ENCODE measurements at places on chromosomes 7 and 10. TPM values are rescaled to one million over a fixed set of nuclear protein-coding genes. Genes with fewer than 3 reads are reported as not detected.

- DNase-seq = no peak
Observed at GRCh38 chr10:20817116-20817515, 80.0 kb downstream of the NEBL start.

PIK3CG gene
- total RNA-seq = not detected

GRCh38 chr7:150531704-150532103 lies 17.0 kb downstream of the GIMAP7 start:
- DNase-seq = no peak

GRCh38 chr7:91357901-91358300 lies 93.7 kb downstream of the FZD1 start:
- DNase-seq = no peak

GRCh38 chr10:102635377-102635776 lies 8.9 kb upstream of the TRIM8 start:
- DNase-seq = no peak

- no peak for DNase-seq
Observed at GRCh38 chr10:16845248-16845647, 28.0 kb upstream of the RSU1 start.

ITPRID1 gene
- 3.1 TPM for total RNA-seq

DNA sequence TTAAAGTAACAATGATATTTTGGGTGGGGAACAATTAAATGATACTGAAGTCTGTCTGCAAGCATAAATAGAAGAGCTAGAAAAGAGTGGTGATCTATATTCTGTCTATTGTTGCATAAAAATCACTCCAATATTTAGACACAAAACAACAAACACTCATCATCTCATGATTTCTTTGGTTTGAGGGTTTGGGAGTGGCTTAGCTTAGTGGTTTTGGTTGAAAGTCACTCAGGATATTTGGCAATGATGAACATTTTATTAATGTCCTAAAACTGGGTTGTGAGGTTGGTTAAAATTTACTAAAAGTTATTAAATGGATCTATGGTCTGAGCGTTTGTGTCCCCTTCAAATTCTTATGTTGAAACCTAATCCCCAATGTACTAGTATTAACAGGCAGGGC lies 54.7 kb upstream of the EGFR start:
- DNase-seq = no peak

YWHAG gene
- total RNA-seq = 136 TPM

GRCh38 chr7:34330308-34330707 lies 327.7 kb upstream of the NPSR1 start:
- no peak for DNase-seq

PHYHIPL gene
- total RNA-seq = 1.3 TPM

GRCh38 chr10:101301111-101301731 lies 52.7 kb upstream of the BTRC start:
- DNase-seq = no peak

NOD1 gene
- 3.6 TPM for total RNA-seq

DNA sequence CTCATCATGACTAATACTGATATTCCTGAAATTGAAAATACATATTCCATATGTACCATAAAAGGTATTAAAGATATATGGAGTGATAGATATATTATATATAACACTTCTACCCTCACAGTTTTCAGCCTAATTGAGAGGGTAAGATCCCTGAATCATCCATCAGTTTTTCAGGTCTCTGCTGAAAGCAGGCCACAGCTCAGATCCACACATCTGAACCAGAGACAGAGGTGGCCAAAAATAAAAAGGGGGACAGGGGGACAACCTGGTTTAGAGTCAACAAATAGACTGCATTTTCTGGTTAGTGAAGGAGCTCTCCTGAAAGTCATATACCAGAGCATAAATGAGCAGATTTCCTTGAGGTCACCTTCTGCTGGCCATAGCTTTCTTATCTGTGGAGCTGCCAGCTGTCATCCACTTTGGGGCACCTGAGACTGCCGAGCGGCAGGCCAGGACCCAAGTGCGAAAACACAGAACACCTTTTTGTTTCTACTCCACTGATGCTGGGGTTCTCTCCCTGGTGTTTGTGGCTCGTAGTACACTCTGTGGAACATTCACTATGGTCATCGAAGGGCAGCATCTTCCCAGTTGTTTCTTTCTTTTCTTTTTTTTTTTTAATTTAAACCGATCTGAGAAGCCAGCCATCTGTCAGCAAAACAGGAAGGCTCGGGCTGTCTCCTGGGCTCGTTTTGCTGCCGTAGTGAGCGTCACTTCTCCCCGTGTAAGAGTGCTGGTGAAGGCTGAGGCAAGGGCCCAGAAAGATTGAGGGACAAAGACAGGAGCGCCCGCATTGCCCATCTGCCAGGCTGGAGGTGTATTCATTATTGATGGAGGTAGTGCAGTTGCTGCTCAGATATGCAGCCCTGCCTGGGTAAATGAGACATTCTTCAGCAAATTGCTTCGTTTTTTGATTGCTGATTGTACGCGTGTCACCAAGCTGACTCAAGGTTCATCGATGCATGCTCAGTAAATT lies 13.5 kb downstream of the IKZF1 start:
- DNase-seq = no peak

GRCh38 chr7:150665896-150666295 lies 19.6 kb upstream of the GIMAP2 start:
- no peak for DNase-seq

- no peak for DNase-seq
Observed at GRCh38 chr7:30473903-30474302, 4.7 kb downstream of the NOD1 start.

EPHA1 gene
- total RNA-seq = 56.3 TPM

GRCh38 chr7:34247468-34247867 lies 342.1 kb downstream of the BMPER start:
- DNase-seq = no peak

ALDH18A1 gene
- total RNA-seq = 139 TPM

DNA sequence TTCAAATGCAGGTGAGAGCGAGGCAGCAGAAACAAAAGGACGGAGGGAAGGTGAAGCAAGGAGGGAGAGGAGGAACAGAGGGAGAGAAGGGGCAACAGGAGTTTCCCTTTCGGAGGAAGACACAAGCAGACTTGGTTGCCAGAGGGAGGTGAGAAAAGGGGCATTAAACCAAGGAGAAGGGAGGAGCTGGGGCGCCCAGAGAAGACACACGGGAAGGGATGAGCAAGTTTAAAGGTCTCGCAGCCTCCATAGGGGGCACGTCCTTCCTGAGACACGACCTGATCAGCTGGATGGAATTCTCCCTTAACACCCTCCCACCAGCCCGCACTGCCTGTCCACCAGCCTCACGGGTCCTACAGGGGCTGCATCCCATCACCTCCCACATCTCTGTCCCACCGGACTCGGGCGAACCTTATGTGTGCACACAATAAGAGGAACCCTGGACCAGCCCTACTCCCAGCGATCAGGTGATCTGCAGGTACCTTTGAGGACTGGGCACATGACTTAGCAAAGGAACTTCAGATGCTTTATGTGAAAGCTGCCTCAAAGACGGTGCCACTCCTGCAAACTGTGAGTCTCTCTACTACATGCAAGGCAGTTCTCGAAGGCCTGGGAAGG lies 251.2 kb downstream of the TNS3 start:
- no peak for DNase-seq

DNA sequence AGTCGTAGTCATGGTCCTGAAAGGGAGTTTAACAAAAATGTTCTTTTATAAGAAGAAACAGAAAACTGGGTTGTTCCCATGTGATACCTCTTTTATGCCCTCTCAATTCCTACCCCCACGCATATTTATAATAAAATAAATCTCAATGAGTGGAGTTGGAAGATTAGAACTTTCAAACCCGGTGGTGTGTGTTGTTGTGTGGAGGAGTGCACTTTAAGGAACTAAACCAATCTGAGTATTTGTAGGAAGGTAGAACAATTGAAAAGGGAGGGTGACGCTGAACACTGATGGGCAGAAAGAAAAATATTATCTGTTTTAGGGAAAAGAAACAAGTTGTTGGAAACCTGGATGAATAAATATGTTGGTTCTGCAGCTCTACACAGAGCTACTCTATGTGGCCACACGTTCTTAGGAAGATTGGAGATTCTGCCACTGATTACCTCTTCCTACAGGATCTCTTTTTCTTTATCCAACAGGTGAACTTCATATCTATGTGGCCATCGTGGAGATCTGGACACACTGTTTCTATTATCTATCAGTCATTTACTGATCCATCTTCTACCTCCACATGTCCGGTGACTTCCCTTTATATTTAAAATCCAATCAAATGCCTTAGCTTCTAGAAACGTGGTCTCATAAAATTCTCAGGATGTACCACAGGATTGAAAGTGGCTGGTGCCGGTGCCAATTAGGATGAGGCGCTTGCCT lies 13.1 kb upstream of the GATA3 start:
- DNase-seq = no peak

- no peak for DNase-seq
Observed at GRCh38 chr10:25557136-25557535, 376.9 kb upstream of the MYO3A start.

PNLIPRP1 gene
- not detected for total RNA-seq

GRCh38 chr10:106570268-106570667 lies 594.2 kb downstream of the SORCS1 start:
- DNase-seq = no peak

DNA sequence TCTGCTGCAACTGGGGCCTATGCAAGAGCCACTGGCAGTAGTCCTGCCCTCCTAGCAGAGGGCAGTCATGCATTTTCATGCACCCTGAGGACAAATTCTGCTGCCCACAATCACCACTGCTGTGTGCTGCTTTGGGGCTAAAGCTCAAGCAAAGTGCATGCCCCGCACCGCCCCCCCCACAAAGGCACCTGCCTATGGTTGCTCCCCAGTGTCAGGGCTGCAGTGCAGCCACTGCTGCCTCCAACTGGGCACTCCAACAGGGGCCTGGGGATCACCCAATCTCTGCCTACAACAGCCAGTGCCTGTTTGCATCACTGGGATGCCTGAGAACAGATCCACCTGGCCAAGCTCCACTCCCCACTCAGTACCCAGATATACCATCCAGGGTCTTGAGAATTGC lies 417.0 kb downstream of the HTR7 start:
- no peak for DNase-seq

DNA sequence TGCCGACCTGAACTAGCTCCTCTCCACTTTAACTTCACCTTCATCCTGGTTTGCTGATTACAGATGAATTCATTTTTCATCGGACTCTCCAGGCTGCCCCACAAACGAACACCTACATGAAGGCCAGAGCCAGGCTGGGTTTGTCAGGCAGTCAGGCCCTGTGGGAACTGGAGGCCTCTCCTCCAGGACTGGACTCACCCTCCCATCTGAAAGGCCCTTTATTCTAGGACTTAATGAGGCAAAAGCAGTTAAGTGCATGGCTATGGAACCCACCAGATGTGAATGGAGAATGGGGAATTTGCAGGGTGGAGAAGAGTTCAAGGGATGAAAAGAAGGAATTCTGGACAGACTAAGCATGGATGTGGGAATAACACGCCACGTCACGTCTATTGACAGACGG lies 170.8 kb downstream of the ARHGAP12 start:
- no peak for DNase-seq

DNA sequence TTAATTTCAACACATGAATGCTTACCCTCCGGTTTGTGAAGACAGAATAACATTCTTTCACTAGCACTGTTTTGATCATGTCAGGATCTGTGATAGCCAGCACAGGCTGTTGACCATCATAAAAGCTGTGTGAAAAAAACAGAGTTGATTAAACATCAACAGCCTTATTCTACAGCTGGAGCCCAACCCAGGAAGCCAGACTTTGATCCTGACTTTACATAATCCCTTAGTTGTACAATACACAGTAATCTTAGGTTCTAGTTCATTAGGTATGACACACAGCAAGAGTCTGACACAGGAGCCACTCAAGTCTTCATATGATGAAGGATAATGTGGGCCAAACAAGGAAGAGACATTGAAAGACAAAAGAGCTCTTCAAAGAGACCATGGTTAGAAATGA lies 11.4 kb downstream of the CYP3A4 start:
- no peak for DNase-seq

OR2A1 gene
- total RNA-seq = 0.12 TPM

HOXA4 gene
- total RNA-seq = 13.7 TPM

DNA sequence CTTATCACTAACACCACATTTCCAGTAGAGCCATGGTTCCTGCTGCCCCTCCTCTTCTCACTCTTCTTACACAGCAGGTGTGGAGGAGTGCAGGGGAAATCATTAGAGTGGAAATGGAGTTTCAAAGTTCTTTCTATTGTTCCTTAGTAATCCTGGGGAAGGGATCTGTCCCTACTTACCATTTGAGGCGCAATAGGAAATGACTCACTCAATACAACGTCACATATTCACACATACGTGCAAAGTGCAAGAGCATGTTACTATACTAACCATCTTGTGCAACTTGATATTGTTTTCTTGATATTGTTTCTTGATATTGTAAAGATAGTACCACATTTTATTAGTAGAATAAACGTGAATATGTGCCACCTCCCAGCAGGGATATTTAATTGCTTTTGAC lies 1010.2 kb downstream of the DNAJB9 start:
- no peak for DNase-seq

DNA sequence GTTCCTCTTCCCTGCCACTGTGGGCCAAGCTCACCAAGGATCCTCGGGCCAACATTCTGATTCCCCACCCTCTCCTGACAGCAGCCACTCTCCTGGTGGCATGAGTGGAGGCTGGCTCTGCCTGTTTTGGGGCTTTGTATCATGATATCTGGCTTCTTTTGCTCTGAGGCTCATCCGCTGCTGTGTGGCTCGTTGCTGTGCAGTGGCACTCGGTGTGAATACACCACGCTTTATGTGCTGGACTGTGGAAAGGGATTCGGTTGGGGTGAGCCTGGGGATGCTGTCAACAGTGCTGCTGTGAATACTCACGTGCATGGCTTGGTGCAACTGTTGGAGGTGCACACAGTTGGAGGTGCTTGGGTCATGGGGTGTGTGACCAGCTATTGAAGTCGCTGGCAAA lies 208.5 kb downstream of the COBL start:
- DNase-seq = no peak

DNA sequence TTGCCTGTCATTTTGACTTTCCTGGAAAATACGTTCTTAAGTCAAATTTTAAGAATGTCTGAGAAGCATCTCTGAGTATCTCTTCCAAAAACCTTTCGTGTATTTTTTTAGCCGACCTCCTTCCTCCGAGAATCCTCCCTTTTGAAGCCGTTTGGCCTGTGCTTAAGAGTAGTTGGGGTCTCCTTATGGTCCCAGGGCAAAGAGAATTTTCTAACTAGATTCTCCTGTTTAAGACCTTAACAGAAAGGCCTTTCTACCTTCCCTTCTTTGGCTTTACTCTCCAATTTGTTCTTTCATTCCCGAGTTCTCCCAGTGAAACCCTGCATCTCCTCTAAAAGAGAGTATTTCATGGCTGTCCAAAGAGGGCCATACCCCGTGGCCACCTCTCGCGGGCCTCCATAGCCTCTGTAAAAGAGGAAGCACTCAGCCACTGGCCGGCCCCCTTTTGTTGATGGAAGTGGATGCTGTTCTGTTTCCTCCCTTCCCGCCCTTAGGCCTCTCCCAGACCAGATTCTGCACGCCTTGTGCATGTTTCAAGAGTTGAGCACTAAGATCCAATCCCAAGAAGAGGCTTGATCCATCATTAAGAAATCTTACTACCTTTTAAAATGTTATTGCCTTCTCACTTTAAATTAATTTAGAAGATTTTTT lies 6.6 kb upstream of the FEZF1 start:
- no peak for DNase-seq

Data from progenitor cell of endocrine pancreas (in vitro differentiated cells).